ENCODE measurements at places on chromosomes 11 and 22.

DNA sequence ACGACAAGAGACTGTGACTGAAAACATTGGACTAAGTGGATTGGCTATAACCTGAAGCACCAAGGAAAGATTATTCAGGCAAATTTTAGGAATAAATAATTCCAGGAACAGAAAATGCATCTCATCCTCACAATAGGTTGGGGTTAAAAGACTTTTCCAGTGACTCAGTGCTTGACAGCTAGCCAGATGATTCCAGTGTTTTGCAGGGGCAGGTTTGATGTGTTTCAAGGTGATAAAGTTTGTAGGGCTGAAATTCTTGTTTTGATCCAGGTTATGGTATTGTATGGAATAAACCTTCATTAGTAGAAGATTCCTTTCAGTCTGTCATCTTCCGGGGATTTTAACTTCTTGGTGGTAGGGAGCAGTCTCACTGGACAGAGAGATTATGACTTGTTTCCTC lies 2.3 kb downstream of the EXT2 start:
- no peak for DNase-seq

- DNase-seq = no peak
Measured at GRCh38 chr11:39641751-39642150, 1817.7 kb downstream of the LRRC4C start.

GRCh38 chr22:46017166-46017565 lies 40.2 kb upstream of the WNT7B start:
- DNase-seq = no peak

DNA sequence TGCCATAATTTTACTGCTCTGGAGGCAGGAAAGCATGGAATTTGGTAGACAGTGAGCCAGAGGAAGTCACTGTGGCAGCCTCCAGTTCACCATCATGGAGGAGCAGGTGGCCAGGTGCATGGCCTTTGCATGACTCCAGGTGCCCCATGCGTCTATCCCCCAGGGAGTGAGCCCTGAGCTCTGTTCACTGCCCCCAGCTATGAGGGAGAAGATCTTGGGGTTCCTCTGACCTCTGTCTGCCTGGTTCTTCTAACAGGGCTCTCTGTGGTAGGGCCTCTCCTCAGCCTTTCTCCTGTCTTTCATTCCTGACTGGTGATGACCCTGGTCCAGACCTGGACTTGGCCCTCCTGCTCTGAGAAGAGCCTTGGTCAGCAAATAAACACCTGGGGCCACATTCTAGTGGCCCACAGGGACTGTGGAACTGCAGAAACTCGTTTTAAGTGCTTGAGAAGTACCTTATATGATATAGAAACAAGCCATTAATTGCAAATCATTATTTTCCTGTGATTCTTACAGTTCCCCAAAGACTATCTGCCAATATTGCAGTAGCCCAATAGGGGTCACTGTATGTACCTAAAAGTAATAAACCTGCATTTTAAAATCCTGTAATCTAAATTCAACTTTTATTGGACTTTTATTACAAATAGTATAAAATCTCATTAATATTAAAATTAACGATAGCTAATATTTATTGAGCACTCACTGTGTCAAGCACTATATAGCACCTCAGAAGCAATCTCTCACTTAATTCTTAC lies 120.0 kb upstream of the SYT13 start:
- no peak for DNase-seq

- DNase-seq = no peak
Measured at GRCh38 chr22:46072981-46073682, 77.2 kb upstream of the PPARA start.

DNA sequence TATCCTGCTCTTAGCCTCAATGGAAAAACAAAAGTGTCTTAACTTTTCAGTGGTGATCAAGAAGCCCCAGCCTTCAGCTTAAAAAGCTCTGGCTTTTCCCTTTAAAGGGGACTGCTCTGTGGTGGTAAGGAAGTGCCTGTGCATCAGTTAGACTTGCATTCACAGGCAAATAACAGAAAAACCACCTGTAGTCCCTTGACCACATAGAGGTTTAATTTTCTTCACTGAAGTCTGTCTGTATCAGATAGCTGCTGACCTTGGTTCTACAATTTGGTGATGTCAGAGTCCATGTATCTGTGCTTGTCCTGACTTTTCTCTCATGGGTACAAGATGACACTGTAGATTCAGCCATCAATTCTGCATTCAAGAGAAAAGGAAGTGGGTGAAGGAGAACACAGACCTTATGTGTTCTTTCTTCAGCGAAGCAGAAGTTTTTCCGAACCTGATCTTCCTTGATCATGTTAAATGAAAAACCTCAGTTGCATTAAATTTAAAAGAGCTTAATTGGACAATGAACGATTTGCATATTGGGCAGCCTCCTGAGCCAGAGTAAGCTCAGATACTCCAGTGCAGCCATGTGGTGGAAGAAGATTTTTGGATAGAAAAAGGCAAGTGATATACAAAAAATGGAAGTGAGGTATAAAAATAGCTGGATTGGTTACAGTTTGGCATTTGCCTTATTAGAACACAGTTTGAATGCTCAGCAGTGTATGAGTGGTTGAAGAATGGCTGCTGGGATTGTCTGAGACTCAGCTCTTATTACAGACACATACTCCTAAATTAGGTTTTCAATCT lies 43.2 kb upstream of the RDX start:
- no peak for DNase-seq

- DNase-seq = no peak
Measured at GRCh38 chr11:32312206-32312817, 123.0 kb downstream of the WT1 start.

DNA sequence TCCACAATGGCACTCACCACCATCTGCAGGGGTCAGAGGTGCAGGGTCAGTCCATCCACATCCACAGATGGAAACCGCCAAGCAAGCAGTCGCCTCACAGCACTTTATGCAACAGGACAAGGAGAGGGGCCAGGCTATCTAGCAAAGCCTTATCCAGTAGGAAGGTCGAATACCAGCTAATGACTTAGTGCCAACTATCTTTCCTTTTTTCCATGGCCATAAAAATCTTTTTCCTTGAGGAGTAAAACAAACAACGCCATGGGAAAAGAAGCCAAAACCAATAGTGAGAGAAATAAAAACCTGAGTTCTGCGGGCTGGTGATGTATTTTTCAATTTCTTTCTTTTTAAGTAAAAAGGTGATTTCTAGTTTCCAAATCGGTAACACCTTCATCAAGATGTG lies 8.2 kb downstream of the SNX19 start:
- no peak for DNase-seq

GRCh38 chr22:25375683-25376082 lies 156.2 kb downstream of the CRYBB2 start:
- DNase-seq = no peak

- DNase-seq = no peak
Measured at GRCh38 chr11:8987446-8987845, 16.4 kb downstream of the NRIP3 start.

DNA sequence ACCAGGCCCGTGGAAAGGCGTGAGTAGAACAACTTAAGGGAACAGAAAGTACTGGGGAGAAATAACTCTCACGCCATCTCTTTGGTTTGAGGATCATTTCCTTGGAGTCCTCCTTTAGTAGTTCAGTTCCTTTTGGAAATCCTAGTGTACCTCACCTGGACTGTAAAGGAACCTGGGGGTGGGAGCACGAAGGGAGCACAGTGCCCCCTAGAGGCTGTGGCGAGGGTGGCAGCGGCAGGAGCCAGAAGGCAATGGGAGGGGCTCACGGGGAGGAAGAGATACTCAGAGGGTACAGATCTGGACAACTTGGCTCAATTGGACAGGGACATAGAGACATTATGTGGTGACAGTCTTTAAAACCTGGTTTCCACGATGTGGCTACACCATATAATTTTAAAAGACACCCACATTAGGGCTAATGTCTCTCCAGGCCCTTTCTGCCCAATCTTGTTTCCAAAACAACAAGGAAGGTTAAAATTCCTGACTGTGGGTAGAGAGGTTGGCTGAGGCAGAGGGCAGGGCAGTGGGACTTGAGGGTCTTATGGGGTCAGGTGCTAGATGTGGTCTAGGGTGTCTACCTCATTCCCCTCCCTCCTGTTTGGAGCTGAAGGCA lies 87.0 kb downstream of the CSNK2A3 start:
- DNase-seq = no peak

DNA sequence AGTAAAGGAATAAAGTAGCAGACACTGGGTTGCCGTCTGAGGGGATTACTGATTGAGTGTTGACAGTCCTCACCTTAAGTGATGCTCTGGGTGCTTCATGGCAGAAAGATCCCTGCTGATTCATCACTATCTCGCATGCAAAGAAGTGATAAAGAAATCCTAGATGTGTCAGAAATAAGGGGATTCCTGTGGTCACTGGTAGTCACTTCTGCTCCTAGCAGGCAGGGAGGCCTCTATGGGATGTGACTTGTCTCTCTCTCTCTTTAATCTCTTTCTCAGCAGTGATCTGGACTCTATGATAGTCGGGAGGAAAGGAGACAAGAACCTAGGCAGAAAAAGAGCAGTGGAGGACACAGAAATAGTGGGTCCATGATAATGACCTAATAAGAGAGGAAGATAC lies 30.9 kb upstream of the OR56A1 start:
- no peak for DNase-seq

GRCh38 chr11:129248618-129249017 lies 56.5 kb upstream of the ARHGAP32 start:
- no peak for DNase-seq

- no peak for DNase-seq
Measured at GRCh38 chr11:36264011-36264972, 24.9 kb downstream of the COMMD9 start.

DNA sequence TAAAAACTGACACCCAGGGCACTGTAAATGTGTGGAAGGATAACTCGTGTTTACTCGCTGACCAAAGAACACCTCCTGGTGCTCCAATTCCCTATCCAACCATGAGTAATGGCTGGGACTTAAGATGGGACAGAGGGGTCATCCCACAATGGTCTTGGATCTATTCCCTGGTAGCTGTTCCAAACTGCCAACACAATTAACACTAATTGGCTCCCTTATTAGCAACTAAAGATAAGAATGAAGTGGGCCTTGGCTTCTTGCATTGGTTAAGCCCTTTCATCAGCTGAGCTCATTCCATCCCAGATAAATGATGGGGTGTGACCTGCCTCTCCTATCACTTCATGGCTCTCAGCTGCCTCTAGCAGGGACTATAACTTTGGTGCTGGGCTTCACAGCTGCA lies 1.5 kb upstream of the SIK3 start:
- no peak for DNase-seq

GRCh38 chr11:132802947-132803346 lies 729.4 kb downstream of the OPCML start:
- no peak for DNase-seq

GRCh38 chr11:44943118-44943517 lies 7.6 kb downstream of the TP53I11 start:
- no peak for DNase-seq

GRCh38 chr11:69497221-69497787 lies 15.8 kb downstream of the LINC01488 start:
- DNase-seq = peak; percentile 87

- no peak for DNase-seq
Measured at GRCh38 chr11:32843544-32843943, 13.8 kb downstream of the PRRG4 start.

DNA sequence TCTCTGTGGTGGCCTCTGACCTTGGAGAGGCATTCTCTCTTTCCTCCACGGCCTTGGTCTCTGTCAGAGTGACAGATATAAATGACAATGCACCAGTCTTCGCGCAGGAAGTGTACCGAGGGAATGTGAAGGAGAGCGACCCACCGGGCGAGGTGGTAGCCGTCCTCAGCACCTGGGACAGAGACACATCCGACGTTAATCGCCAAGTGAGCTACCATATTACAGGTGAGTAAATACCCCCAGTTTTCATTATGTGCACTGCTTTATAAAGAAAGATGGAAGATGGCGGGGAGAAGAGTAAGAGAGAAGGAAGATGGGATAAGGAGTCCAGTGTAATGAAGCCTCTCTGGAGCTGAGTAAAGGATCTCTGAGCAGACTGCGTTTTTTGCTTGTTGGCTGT lies 167.8 kb upstream of the MTNR1B start:
- no peak for DNase-seq

- DNase-seq = no peak
Measured at GRCh38 chr11:79110796-79111195, 330.0 kb downstream of the TENM4 start.

GRCh38 chr11:64772303-64773018 lies 5.9 kb downstream of the SF1 start:
- no peak for DNase-seq

DNA sequence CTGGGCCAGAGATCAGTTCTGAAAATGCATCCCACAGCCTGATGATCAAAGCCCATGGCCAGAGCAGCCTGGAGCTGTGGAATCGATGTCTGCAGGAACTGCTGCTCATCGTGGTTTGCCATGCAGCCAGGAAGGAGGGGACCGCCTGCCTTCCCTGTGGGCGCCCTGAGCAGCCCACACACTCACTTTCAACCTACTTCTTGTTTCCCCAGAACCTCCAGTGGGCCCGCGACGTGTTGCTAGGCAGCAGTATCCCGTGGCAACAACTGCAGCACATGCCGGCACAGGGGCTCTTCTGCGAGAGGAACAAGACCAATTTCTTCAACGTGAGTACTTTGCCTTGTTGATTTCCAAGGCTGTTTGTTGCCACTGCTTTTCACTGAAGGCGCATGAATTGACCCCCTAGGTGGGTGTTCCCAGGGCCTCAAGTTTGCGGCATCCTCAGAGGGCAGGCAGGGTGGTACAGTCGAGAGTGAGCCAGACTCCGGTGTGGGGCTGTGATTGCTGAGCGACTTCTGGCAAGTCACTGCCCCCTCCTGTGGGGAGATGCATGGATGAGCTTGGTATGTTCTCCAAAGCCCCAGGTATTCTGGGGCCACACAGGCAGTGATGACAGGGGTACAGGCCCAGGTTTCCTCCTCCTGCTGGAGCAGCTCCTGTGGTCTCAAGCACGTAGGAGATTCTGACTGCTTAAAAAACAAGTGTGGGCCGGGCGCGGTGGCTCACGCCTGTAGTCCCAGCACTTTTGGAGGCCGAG lies 47.0 kb upstream of the SUSD2 start:
- no peak for DNase-seq

- no peak for DNase-seq
Measured at GRCh38 chr22:27594474-27595134, 207.0 kb downstream of the MN1 start.

DNA sequence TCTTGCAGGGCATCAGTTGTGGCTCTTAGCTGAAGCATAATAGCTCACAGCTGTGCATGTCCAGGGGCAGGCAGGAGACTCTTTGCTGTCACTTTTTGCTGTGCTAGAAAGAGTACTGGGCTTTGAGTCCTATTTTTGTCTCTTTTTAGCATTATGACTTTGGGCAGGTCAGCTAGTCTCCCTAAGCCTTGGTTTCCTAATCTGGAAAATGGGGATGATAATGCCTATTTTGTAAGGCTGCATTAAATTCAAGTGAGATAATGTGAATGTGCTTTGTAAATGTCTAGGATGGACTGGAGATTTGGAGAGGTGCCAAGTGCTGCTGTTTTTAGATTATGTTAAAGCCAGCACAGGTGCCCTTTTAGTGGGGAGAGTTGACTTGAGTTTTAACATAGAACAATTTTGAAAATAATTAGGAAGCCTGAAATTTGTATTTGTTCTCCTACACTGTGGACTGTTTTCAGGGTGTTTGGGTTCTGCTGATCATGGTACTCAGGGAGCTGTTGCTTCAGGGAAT lies 19.1 kb downstream of the CABIN1 start:
- no peak for DNase-seq

Data from RWPE2 (cell line).